ENCODE measurements at places on chromosomes 1 and 21.

DNA sequence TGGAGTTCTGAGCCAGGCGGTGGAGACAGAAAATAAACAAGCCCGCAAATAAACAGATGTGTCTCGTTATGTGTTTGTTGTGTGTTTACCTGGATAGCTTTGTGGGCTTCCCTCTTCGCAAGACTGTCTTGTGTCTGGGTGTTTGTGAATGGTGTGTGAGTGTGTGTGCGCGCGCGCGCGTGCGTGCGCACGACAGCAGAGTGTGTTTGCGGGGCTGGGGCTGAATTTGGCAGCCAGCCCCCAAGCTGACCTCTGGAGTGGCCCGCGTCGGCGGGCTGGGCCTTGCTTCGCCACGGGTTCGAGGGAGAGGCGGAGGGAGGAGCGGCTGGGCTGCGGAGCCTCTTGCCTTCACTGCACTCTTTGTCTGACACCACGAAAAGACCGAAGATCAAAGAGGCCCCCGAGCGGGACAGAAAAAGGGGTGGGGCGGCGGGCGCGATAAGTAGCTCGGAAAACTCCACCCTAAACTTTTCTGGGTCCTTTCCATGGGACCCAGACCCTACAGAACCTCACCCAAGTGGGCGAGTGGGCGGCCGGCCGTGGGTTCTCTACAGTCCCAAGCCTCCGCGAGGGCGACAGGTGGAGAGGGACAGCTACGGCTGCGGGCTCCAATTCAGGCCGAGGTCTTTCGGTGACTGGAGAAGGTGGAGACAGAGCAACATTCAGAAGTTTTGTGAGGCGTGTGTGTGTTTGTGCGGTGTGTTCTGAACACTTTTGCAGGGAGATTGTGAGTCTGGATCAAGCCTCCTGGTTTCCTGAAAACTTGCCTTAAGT is 14.5 kb downstream of the PAX7 start:
- no peak for DNase-seq

GRCh38 chr1:52862666-52863458 is 20.3 kb downstream of the ZYG11A start:
- DNase-seq, result no peak

DNA sequence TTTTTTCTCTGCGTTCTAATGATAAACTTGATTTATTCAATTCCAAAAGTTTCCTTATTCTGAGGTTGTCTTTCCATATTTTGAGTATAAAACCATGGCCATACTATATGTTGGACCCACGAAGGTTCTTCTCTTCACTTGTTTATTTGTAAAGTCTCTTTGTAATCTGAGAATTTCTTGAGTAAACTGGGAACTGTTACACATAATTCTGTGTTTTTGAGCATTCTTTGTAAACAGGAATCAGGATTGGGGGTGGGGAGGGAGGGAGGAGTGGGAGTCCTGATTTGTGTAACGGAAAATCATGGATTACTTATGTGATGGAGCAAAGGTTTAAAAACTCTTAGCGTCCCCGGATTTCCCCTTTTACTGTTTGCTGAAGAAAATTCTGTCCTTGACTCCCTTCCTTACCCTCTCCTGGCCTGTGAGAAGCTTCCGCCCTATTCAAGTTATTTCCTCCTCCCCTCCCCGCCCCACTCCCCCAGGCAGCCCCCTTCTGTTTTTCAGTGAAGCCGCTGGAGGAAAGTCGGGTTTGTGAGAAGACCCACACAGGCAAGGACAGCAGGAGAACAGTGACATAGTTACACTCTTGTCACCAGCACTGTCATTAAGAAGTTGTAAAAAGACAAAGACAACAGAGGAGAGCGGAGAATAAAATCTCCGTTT is 6.4 kb upstream of the NBPF11 start:
- no peak for DNase-seq

GRCh38 chr1:162397943-162398560 is 13.9 kb downstream of the SH2D1B start:
- DNase-seq, result no peak

GRCh38 chr1:1217621-1218523 is 3.9 kb upstream of the TNFRSF4 start:
- no peak for DNase-seq

DNA sequence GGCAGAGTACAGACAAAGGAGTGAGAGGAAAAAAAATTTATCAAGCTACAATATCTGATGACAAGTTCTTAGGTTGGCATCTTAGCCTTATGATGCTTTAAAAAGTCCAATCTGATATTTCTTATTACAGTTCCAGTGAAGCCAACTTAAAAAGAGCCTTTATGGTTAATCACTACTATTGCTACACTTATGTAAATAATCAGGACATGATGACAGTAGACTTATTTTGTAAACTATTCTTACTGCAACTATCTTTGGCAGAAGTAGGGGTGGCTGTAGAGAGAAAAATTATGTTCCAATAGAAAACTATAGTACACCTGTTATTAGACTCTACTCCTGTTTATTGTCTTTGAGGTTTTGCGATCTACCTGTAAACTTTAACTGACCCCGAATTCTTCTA is 25.8 kb upstream of the NUF2 start:
- DNase-seq, result no peak

GRCh38 chr1:198907423-198907746 is 268.5 kb downstream of the PTPRC start:
- no peak for DNase-seq

GRCh38 chr1:3814771-3815561 is 18.7 kb upstream of the LRRC47 start:
- DNase-seq, result no peak

DNA sequence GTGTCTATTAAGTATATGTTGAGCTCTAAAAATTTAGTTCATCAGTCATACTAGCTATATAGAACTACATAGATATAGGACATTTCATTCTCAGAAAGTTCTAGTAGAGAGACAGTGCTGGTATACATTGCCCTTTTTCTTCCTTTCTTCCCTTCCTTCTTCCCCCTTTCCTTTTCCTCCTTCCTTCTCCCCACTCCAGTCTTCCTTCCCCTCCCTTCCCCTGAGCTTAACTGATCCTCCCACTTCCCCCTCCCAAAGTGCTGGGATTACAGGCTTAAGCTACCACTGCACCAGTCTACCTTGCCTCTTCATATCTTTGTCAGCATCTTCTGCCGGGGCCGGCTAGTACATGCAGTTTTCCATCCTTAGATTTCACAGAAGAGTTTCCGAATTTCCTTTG is 12.1 kb downstream of the THRAP3 start:
- no peak for DNase-seq

- no peak for DNase-seq
These were observed 5.6 kb upstream of the RGS4 start for GRCh38 chr1:163063610-163064009.
